Panc1 (cell line): ENCODE measurements at places on chromosomes 5 and 9.

DNA sequence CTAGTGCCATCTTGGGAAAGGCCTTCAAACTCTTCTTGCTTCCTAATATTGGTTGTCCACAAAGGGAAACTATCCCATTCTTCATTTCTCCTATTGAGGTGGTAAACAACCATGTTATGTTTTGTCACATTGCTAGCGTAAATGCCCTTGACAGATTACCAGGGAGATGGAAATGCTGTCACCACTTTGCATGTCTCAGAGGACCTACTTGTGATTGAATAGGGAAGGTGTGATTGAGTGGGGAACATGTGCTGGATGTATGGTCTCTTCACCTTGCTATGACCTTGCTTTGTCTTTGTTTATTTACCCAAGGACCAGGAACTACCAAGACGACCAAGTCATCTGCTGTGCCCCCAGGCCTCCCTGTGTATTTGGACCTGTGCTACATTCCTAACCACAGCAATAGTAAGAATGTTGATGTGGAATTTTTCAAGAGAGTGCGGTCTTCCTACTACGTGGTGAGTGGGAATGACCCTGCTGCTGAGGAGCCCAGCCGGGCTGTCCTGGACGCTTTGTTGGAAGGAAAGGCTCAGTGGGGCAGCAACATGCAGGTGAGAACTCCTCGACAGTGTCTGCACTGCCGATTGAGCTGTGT lies 96.1 kb downstream of the MAP1B start:
- DNase-seq = no peak

- no peak for DNase-seq
Observed at GRCh38 chr9:129751841-129752801, 721 bp downstream of the PTGES start.

- no peak for DNase-seq
Observed at GRCh38 chr9:128715436-128715750, 8.5 kb downstream of the ZDHHC12 start.

GRCh38 chr5:32434221-32434620 lies 10.3 kb downstream of the ZFR start:
- no peak for DNase-seq

- no peak for DNase-seq
Observed at GRCh38 chr9:117464941-117465616, 50.2 kb upstream of the ASTN2 start.

GRCh38 chr5:179914032-179914755 lies 6.5 kb upstream of the TBC1D9B start:
- DNase-seq = peak; percentile 56

- DNase-seq = no peak
Observed at GRCh38 chr5:56142233-56142613, 90.9 kb downstream of the ANKRD55 start.

- DNase-seq = no peak
Observed at GRCh38 chr9:87603854-87604490, 106.3 kb downstream of the DAPK1 start.

DNA sequence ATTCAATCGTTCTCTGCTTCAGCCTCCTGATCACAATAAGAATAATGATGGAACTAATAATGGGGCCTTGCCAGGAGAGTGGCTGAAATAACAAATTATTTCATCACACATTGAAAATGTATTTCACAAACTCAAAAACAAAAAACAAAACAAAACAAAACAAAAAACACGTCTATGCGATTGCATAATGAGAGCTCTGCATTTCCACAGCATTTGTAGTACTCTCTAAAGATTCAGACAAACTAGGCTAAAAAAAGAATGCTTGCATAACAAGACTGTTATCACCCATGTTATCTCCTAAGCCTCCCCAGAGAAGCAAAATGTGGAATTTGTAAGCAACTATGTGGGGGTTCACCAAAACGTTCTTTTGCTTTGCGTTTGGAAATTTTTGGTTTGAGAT lies 48.1 kb downstream of the PRELID2 start:
- no peak for DNase-seq

- DNase-seq = no peak
Observed at GRCh38 chr5:112237456-112237855, 181.6 kb downstream of the EPB41L4A start.

DNA sequence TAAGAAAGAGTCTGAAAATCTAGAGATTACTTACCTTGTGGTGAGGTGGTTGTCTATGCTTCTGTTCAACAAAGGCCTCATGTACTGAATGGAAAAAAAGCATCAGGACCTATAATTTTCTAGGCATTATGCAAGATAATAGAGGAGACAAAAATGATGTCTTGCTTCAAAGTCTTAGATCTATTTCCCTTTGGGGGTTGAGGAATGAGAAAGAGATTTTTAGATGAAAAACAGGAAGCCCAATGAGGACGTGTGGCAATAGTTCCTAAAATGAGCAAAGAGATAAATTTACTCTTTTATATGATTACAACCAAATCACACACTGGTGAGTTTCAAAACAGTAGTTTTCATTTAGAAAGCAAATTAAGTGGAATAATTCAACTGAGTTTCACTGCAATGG lies 99.5 kb downstream of the GHR start:
- no peak for DNase-seq

- no peak for DNase-seq
Observed at GRCh38 chr9:19552282-19553105, 143.7 kb downstream of the ACER2 start.

- no peak for DNase-seq
Observed at GRCh38 chr5:123132316-123132715, 43.3 kb downstream of the PRDM6 start.

DNA sequence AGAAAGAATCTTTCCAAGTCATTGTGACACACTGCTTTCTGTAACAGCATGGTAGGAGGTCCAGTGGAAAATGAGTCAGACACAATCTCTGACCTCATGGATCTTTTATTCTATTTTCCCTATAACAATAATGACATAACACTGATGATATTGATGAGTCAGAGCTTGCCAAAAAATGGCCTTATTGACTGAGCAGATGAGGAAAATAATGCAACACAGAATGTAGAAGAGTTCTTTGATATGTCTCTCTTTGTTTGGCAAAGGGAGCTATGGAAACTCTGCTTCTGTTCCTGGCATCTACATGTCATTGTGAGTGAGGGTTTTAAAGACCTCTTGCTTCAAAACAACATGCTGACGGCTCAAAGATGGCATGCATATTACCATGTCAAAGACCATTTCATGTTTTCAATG lies 443.1 kb upstream of the ZNF608 start:
- no peak for DNase-seq

DNA sequence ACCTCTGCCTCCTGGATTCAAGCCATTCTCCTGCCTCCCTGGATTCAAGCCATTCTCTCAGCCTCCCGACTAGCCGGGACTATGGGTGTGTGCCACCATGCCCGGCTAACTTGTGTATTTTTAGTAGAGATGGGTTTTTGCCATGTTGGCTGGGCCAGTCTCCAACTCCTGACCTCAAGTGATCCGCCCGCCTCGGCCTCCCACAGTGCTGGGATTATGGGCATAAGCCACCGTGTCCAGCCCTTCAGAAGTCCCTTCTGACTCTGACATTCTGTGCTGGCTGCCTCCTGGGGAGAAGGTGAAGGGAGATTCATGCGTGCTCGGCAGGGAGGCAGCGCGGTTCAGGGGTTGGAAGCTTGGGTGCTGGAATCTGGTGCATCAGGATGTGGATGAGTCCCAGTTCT lies 28.8 kb downstream of the PRRX2 start:
- no peak for DNase-seq

GRCh38 chr5:148909766-148910165 lies 83.4 kb downstream of the ADRB2 start:
- no peak for DNase-seq

- DNase-seq = no peak
Observed at GRCh38 chr5:75907651-75908050, 175.5 kb upstream of the SV2C start.

DNA sequence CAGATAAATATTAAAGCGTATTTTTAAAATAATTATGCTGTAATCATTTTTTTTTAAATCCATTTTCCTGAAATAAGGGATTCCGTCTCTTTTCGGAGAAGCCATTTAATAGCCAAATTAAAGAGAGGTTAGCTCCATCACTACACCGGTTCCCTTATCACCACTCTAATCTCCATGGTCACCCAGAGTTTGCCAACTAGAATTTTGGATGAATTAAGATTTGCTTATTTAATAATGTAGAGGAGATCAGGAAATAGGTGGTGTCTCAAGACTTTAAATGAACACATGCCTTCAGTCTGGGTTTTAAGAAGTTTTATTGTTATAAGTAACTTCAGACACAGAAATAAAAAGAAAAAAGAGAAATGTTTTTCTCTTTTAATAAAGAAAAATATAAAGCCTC lies 151.7 kb downstream of the TTC39B start:
- no peak for DNase-seq

- no peak for DNase-seq
Observed at GRCh38 chr5:2797160-2797559, 45.7 kb upstream of the IRX2 start.

DNA sequence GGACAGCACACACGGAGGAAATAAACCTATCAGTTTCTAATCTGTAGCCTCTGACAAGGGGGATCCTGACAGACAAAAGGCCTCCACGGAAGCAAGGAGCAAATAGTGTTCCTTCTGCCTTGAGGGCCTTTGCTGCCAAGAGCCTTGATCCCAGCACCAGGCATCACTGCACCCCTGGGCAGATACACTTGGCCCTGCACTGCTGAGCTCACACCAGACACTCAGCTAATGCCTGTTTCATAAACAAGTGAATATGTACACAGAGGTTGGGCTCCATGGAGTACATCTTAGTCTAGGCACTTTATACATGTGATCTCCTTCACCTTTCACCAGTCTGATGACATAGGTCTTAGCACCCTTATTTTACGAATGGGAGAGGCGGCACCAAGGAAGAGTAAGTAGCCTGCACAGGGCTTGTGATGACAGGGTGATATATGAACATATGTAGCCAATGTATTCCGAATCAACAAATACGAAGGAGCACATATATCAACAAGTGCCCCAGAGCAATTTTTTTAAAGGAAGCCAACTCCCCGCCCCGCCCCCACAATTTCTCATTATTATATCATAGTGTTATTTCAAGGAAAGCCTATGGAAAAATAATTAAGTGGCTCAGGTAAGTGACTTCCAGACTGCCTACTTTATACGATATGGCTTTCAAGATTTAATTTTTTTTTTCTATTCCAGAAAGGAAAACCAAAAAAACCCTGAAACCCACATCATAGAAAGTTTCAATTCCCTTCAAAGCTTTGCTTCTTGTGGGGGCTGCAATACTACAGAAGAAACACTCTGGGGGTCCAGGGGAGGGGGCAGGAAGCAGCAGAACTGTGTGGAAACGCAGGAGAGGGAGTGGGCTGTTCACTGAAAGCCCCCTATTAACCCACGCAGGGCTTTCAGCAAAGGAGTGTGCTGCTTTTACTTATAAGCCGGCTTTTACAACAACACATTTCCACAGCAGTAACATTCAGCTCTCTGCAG lies 32.0 kb downstream of the CDC14B start:
- no peak for DNase-seq

DNA sequence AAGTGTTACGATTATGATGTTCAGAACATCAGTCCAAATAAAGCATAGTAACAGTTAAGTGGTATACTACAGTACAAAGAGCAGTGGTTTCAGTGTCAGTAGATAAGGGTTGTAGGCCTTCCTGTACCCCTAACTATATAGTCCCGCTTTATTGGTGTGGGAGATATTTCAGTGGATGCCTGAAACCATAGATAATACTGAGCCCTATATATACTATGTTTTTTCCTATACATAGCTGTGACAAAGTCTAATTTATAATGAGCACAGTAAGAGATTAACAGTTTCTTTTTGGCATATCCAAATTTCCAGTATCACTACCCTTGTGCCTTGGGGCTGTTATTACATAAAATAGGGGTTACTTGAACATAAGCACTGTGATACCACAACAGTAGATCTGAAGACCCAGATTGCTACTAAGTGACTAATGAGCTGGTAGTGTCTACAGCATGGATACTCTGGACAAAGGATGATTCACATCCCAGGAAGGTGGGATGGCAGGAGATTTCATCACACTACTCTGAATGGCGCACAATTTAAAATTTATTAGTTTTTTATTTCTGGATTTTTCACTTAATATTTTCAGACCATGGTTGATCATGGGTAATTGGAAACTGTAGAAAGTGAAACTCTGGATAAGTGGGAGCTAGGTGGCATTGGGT lies 119.3 kb downstream of the RPS23 start:
- no peak for DNase-seq

GRCh38 chr5:6365142-6365976 lies 13.0 kb downstream of the MED10 start:
- DNase-seq = no peak

- DNase-seq = no peak
Observed at GRCh38 chr9:107839371-107839770, 349.8 kb upstream of the KLF4 start.

- no peak for DNase-seq
Observed at GRCh38 chr5:73668486-73669111, 42.6 kb downstream of the ARHGEF28 start.

DNA sequence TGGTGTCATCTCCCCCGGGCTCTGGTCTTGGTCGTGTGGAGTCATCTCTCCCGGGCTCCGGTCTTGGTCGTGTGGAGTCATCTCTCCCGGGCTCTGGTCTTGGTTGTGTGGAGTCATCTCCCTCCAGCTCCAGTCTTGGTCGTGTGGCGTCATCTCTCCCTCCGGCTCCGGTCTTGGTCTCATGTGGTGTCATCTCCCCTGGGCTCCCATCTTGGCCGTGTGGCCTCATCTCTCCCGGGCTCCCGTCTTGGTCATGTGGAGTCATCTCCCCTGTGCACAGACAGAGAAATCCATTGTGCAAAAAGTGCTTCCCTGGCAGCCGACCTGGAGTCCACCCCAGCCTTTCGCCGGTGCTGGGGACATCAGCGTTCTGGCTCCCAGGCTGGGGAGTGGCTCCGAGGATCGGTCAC lies 91.1 kb upstream of the CACNA1B start:
- no peak for DNase-seq

DNA sequence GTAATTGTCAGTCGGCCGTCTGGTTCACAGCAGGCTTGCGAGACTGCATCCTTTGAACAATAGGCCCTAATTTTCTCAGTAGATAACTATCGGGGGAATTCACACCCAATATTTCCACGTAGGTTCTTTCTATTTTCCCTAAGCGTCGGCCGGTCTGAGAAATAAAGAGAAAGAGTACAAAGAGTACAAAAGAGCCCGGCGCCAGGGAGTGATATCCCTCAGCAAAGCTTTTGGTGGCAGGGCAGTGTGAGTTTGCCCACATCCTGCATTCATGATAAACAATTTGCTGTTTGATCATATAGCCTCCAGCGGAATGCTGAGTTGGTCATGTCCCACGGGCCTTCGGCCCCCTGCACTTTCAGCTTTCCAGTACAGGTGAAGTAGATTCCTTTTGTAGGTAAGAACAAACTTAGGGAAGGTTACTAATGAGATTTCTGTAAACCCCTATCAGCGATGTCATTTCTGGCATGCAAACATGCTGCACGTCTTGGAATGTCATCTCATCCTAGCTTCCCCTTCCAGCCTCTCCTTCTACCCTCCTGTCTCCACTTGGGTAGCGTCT lies 4.7 kb upstream of the PTGR1 start:
- no peak for DNase-seq

- DNase-seq = no peak
Observed at GRCh38 chr5:36138900-36139683, 12.6 kb downstream of the LMBRD2 start.
